ENCODE measurements at places on chromosomes 1 and 21.

DNA sequence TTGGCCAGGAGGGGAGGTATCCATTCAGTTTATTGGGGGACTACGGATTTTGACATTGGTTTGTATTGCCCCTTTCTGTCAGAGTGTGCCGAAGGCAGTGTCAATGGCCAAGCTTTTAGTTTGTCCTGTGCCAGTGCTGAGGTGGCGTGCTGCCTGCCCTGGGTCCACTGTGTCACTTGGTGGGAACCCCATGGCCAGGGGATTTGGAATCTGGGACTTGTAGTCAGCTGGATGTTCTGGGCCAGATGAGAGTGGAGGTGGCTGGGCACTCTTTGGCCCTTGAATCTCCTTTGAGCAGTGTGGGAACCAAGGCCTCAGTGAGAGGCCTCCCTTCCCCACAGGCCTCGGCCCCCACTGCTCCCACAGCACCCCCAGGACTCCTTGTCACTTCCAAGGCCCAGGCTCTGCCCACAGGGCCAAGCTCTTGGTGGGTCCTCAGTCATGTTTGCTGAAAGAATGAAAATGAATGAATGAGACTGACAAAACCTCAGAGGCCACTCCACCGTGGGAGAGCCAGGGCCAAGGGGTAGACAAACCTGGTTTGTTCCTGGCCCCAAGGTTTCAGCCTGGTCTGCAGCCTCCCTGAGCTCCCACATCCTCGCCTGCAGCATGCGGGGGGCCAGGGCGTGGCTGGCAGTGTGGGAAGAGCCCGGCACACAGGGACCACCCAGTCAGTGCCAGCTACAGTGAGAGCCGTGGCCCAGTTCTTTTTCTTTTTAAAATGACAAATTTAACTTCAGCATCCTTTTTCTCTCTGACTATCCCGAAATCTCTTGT lies 412.2 kb downstream of the MATN1 start:
- H3K4me3 ChIP-seq = no peak overlapping the region
- H3K4me1 ChIP-seq = no peaks in the 10 kb centered on the region
- no peak for ATAC-seq
- H3K27me3 ChIP-seq = peaks cover 56% of the 10 kb centered on the region
- H3K36me3 ChIP-seq = no peaks in the 10 kb centered on the region

- ATAC-seq = no peak
- no peak overlapping the region for H3K27ac ChIP-seq
- no peaks in the 10 kb centered on the region for H3K4me1 ChIP-seq
- no peak overlapping the region for H3K4me3 ChIP-seq
- H3K36me3 ChIP-seq = no peaks in the 10 kb centered on the region
Observed at GRCh38 chr1:77170687-77171086, 48.5 kb downstream of the PIGK start.

DNA sequence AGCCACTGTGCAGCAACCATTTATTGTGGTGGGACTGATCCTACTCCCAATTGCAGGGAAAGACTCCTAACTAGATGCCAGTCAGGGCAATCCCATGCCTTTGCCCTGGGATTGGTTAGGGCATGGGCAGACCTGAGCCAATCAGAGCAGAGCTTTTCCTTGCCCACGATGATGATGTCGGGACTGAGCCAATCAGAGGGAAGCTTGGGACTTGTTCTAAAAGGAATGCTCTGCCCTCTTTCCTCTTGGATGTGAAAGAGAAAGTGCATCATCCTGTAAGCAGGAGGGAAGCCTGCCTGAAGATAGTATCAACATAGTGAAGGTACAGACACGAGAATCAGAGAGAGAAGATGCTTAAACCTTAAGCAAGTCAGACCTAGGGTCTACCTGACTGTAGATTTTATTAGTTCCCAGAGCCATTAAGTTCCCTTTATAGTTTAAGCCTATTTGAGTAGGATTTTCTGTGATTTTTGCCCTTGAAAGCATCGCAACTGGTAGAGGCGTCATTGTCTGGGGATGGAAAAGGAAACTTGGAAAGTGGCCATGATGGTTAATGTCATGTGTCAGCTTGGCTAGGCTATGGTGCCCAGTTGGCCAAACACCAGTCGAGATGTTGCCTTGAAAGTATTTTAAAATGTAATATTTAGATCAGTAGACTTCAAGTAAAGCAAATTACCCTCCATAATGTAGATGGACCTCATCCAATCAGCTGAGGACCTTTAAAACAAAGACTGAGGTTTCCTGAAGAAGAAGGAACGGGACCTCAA lies 19.9 kb downstream of the IRF2BP2 start:
- ATAC-seq = peak; percentile 58
- no peaks in the 10 kb centered on the region for H3K36me3 ChIP-seq
- no peak overlapping the region for H3K4me3 ChIP-seq
- no peaks in the 10 kb centered on the region for H3K27me3 ChIP-seq
- peaks cover 3% of the 10 kb centered on the region for H3K4me1 ChIP-seq

DNA sequence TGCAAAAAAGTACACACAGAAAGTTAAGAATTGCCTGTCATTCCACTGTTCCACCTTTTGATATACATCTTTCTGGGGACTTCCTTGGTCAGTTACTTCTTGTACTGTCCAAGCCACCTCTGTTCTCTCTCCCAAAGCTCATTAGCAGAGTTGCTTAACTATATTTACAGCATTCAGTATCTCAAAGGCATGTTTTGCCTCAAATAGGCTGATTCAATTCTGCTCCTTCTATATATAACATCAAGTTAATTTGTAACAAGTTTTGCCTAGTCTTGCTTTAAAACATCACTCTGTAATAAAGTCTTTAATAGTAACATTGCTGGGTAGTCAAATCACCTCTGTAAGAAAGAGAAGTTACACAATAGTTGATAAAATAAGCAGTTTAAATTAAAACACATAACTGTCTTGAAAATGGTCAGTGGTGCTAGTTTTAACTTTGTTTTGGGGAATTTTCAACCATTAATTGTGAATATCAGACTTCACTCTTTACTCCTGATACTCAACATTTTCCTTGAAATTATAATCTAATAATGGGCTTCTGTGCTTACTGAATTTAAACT lies 35.7 kb downstream of the EDARADD start:
- H3K4me3 ChIP-seq = no peak overlapping the region
- ATAC-seq = no peak
- H3K36me3 ChIP-seq = no peaks in the 10 kb centered on the region
- H3K27me3 ChIP-seq = no peaks in the 10 kb centered on the region

DNA sequence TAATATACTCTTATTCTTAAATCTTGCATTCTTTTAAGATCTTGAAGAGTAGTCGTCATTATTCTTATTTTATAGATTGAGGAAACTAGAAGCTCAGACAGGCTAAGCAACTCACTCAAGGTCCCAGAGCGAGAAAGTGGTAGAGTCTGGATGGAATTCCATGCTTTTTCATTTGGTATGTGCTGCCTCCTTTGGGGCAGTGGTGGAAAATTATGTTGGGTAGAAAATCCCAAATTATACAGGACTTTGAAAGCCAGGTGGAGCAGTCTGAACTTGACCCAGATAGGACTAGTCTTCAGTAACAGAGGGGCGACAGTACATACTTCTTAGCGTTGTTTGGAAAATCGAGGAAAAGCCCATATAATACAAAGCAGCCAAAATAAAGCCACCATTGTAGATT lies 205.6 kb downstream of the ATG4C start:
- peaks cover 12% of the 10 kb centered on the region for H3K27me3 ChIP-seq
- H3K27ac ChIP-seq = no peak overlapping the region
- no peak for ATAC-seq

DNA sequence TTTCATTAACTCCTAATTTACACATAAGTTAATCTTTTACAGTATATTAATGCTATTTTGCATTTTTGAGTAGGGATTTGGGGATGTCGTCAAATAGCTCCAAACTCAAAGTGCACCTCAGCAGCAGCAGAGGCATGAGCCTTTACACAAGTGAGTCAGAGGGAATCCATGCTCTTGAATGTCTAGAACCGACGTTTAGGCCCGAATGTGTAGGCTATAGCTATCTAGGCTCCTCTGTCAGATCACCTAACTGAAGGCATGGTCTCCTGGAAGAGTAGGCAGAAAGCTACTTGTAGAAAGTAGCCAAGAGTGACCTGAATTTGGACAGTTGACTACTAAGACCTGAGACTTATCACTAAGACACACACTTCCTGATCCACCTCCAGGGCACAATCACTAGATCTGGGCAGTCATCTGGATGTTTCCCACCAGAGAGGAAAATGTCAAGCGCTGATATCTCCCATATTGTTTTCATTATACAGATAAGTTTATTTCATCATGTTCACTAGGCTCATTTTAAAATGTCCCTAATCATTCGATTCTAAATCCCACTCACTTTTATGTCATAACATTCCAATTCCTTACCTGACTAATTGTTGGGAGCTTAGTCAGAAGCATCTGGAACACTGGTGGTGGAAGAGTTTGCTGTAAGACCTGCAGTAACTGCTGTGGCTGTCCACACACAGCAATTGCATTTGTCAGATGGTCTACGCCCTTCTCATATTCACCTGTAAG lies 15.3 kb downstream of the TOMM20 start:
- no peaks in the 10 kb centered on the region for H3K27me3 ChIP-seq
- H3K4me3 ChIP-seq = no peak overlapping the region
- no peak overlapping the region for H3K27ac ChIP-seq
- H3K36me3 ChIP-seq = peaks cover 6% of the 10 kb centered on the region

- no peaks in the 10 kb centered on the region for H3K4me1 ChIP-seq
- no peak overlapping the region for H3K27ac ChIP-seq
- H3K4me3 ChIP-seq = no peak overlapping the region
Observed at GRCh38 chr1:29541631-29542030, 305.3 kb downstream of the PTPRU start.

- no peaks in the 10 kb centered on the region for H3K27me3 ChIP-seq
- H3K36me3 ChIP-seq = no peaks in the 10 kb centered on the region
- peaks cover 17% of the 10 kb centered on the region for H3K4me1 ChIP-seq
- no peak for ATAC-seq
- no peak overlapping the region for H3K27ac ChIP-seq
Observed at GRCh38 chr1:33272930-33273329, 16.6 kb downstream of the ZNF362 start.

- no peak overlapping the region for H3K4me3 ChIP-seq
- H3K27ac ChIP-seq = no peak overlapping the region
- peaks cover 55% of the 10 kb centered on the region for H3K36me3 ChIP-seq
- no peak for ATAC-seq
- H3K4me1 ChIP-seq = no peaks in the 10 kb centered on the region
- no peaks in the 10 kb centered on the region for H3K27me3 ChIP-seq
Observed at GRCh38 chr21:44947930-44948331, 8.1 kb downstream of the SLX9 start.

DNA sequence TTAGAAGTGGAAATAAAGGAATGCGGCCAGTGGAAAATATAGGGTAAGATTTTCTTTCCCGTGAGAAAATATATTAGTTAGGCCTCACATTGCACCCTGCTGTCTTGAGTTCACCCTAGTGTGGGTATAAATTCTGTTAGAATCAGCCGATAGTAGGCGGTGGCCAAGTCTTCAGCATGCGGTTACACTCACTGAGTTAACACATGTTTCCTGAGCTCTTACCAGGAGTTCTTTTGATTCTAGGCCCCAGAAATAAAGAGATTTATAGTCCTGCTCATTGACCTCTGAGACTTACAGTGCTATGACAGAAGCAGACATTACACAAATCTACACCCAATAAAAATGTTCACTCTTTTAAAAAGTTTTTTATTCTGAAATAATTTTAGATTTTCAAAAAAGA lies 279.3 kb upstream of the LRRC7 start:
- no peak overlapping the region for H3K4me3 ChIP-seq
- H3K27me3 ChIP-seq = no peaks in the 10 kb centered on the region
- H3K36me3 ChIP-seq = no peaks in the 10 kb centered on the region
- ATAC-seq = no peak

- no peaks in the 10 kb centered on the region for H3K4me1 ChIP-seq
- H3K4me3 ChIP-seq = no peak overlapping the region
- no peak for ATAC-seq
Observed at GRCh38 chr1:170307426-170307825, 161.7 kb downstream of the NTMT2 start.

- H3K4me3 ChIP-seq = peak overlapping the region; percentile 28
- peak overlapping the region; percentile 92 for H3K27ac ChIP-seq
- H3K4me1 ChIP-seq = peaks cover 36% of the 10 kb centered on the region
- ATAC-seq = no peak
Observed at GRCh38 chr1:1356796-1357401, 1.5 kb downstream of the MXRA8 start.

- H3K36me3 ChIP-seq = no peaks in the 10 kb centered on the region
- H3K4me3 ChIP-seq = no peak overlapping the region
- no peaks in the 10 kb centered on the region for H3K4me1 ChIP-seq
- no peaks in the 10 kb centered on the region for H3K27me3 ChIP-seq
Observed at GRCh38 chr1:191866155-191866554, 292.1 kb upstream of the RGS18 start.

DNA sequence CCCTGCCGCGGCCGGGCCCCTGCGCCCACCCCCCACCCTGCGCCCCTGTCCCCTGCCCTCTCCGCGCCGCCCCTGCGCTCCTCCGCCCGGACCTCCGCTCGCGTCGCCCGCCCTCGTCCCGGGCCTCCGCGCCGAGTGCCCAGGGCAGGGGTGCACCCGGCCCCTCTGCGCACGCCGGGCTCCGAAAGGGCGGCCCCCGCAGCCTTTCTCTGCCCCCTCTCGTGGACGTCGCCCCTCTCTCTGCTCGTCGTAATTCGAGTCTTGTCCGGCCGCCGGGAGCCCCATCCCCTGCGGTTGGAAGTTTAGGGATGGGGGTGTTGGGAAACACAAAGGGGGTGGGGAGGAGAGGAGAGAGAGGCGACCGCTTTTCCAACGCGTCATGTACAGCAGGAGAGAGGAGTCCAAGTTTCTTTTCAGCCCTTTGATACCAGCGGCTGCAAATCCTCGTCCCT lies 407 bp downstream of the GALNT2 start:
- H3K4me1 ChIP-seq = peaks cover 14% of the 10 kb centered on the region
- H3K4me3 ChIP-seq = peak overlapping the region; percentile 59
- peak overlapping the region; percentile 95 for H3K27ac ChIP-seq
- H3K27me3 ChIP-seq = no peaks in the 10 kb centered on the region

DNA sequence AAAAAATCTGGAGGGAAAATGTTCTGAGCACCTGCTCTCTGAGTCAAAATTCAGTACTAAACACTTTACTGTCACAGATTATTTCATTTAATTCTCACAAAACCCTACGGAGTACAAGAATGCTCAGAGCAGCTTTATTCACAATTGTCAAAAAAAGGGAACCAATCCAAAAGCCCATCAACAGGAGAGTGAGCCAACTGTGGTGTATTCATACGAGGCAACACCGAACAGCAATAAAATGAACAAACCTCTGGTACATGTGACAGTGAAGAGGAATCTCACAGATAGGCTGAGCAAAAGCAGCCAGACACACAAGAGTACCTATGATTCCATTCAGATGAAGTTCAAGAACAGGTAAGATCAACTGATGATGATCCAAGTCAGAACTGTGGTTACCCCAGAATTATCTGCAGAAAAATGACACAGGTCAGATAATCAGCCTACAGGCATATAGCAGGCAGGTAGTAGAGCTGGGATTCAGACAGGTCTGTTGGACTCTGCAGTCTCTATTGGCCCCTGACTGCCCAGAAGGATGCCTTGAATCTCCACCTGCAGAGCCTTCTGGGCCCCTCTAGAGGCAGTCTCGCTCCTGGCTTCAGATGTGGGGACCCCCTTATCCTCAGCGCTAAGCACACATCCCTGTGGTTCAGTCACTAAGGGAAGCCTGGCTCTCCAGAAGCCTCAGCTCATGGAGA lies 19.2 kb downstream of the SLC9A1 start:
- no peaks in the 10 kb centered on the region for H3K27me3 ChIP-seq
- no peak overlapping the region for H3K27ac ChIP-seq
- no peaks in the 10 kb centered on the region for H3K4me1 ChIP-seq
